ENCODE measurements at places on chromosomes 5 and 9.

GRCh38 chr5:14397717-14398116 is 183.9 kb upstream of the OTULINL start:
- DNase-seq, result peak; percentile 66

DNA sequence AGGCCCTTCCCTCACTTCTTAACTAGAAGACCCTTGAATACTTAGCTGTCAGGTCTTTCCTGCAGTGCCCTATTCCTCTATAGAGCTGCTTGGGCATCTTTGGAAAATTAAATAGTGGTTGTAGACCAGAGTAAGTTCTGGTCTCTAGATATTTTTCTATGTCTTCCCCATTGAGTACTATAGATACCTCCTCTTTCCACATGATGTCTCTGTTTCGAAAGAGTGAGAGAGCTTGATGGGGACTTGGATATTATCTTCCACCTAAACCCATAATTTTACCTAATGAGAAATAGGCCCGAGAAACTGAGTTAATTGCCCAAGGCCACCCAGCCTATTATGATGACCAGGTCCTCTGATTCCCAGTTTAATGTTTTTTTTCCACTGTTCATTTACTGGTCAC is 40.2 kb downstream of the SPEF2 start:
- no peak for DNase-seq

DNA sequence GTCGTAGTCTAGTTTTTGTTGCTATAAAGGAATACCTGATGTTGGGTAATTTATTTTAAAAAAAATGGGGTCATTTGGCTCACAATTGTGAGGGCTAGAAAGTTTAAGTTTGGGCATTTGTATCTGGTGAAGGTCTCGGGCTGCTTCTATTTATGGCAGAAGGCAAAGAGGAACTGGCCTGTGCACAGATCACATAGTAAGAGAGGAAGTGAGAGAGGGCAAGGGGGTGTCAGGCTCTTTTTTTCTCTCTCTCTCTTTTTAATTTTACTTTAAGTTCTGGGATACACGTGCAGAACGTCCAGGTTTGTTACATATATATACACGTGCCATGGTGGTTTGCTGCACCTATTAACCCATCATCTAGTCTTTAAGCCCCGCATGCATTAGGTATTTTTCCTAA is 453.3 kb downstream of the DIRAS2 start:
- no peak for DNase-seq

DNA sequence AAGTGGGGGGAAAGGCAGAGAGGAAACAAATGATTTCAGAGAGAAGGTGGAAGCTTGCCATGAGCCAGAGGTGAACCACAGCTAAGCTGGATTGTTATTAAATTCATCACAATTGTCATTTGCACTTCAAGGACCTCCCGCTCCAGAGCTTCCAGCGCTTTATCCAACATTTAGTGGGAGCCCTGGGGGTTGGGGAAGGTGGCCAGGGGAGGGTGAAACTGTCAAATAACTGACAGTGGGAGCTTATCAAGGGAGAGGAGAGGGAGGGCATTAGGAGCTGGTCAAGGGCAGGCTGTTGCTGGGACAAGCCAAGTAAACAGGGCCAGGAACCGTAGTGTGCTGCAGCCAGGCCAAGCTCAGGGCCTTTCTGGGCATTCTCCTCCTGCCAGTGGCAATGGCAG is 71.5 kb downstream of the SIL1 start:
- DNase-seq, result no peak

GRCh38 chr9:12204512-12204911 is 488.7 kb upstream of the TYRP1 start:
- no peak for DNase-seq

Measured in fibroblast of skin of right biceps (primary cell).